ENCODE measurements at places on chromosomes 5 and 9. TPM values are rescaled to one million over a fixed set of nuclear protein-coding genes. Genes with fewer than 3 reads are reported as not detected.

- DNase-seq: no peak
Measured at GRCh38 chr9:124303762-124304161, 46.0 kb downstream of the NEK6 start.

DNA sequence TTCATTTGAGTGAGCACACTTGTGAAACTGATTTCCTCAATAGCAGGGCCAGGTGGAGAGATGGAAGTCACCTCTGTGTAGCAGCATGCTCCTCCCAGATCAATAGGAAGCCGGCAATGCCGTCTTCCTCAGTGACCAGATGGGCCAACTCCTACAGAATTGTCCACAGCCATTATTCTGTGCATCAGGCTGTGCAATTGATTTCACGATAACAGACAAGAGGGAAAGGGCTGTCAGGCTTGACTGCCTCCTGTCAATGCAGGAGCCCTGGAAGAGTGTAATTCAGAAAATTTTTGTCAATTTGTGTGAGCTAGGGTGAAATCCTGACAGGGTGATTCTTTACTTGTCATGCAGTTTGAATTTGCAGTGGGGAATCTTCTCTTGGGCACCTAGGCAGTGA lies 838.4 kb upstream of the NUDT12 start:
- DNase-seq: no peak

DNA sequence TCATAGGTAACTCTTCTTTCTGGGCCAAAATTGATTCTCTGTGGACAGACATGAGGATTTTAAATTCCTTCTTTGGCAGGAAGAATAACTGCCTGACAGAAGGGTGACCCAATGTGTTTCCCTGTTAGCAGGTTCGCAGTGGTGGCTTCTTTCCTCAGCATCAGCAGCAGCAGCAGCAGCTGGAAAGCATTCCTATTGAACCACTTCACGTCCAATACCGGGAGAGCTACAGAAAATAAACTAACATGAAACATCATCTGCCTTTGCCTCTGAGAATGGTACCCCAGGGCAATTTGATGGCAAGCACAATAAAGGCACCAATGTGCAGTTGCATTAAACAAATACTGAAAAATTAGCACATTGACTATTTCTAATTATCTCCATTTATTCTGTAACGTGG lies 214.5 kb downstream of the TMEM167A start:
- no peak for DNase-seq

DNA sequence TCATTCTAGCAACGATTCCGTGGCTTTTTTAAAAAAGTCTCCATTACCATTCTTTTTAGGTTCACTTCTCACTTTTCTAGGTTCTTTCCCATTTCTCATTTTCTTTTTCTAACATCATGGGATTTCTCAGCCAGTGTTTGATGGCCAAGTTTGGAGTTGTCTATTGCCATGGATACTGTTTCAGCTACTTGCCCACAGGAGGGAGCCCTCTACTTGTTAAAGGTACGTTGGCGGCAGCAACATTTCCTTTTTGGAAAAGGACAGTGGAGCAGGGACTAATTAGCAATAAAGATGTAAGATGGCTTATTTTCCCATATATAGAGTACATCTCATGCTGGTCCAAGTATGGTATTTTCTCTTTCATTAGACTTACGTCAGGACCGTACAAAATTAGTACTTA lies 2257.5 kb upstream of the C9orf72 start:
- no peak for DNase-seq

DNA sequence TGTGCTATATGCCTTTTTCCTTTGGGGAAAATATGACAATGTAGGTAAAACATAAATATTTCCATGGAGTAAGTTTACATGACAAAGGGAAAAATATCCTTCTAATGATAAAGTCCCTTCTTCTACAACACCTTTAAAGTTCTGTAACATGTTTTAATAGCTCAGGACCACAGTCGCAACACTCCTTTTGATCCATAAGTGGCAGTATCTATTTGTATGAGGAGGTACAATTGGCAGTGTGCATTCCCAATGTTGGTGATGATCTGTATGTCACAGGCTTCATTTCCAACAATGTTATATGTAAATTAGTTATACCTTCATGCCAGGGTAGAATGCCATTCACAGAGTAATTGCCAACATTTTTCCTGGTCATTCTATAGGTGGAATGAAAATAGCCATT lies 127.1 kb upstream of the CCNH start:
- DNase-seq: no peak

GRCh38 chr9:893115-893514 lies 51.6 kb downstream of the DMRT1 start:
- DNase-seq: no peak

GRCh38 chr9:133490201-133490681 lies 11.3 kb upstream of the SLC2A6 start:
- DNase-seq: peak; percentile 20

F12 gene
- total RNA-seq: not detected

All from left ventricle myocardium superior (tissue), 1 donor.